ENCODE measurements at places on chromosomes 13 and 19.

- DNase-seq = peak; percentile 31
Measured at GRCh38 chr19:46898731-46899130, 37.9 kb downstream of the ARHGAP35 start.

- DNase-seq = no peak
Measured at GRCh38 chr13:97654236-97654635, 220.3 kb downstream of the RAP2A start.

DNA sequence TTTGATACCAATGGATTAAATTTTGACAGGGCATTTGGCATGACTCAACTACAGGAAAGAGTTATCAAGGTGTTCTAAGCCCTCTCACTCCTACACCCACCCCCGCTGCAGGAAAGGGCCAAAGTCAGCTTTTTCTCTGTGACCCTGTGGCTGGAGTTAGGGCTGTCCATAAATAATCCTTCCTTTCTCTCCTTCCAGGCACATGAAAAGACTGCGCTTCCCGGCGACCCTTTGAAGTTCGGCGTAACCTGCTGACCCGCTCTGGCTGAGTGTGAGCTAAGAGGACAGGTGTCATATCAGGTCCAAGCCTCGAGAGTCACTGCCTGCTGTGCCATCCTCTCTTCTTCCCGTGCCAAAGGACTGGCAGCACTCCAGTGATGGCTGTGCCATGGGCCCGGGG, 25.6 kb downstream of the ZNF114 start:
- DNase-seq = no peak

DNA sequence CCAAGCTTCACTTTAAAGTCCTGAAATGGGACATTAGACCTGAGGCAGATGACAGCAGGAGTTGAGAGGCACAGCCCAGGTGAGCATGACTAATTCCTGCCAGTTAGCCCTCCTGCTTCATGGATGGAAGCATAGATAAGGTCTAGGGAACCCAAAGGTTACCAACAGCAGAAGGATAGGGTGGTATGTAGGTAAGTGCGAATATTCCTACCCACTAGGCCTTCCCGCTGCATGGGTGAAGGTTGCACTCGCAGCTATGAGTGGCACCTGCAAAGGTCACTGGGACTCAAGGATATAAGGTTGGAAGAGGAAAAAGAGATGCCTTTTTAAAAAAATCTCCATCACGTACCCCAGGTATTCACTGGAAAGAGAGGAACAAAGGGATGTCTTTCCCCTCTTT, 12.2 kb upstream of the MLLT1 start:
- peak; percentile 11 for DNase-seq

- DNase-seq = no peak
Measured at GRCh38 chr13:100473501-100474044, 115.0 kb downstream of the GGACT start.
